Activated CD4-positive, alpha-beta T cell treated with anti-CD3 and anti-CD28 coated beads, Interleukin-10, Interleukin-2, amounts not matched to agents 100 ng/mL and 50 ng/mL, durations not matched to agents 16 hours and 8 hours (primary cell): ENCODE measurements at places on chromosomes 3 and 15.
A peak's percentile ranks its signal among the peaks of the same experiment; 100 is the strongest.

- no peak for DNase-seq
Observed at GRCh38 chr3:1442271-1442670, 349.4 kb downstream of the CNTN6 start.

DNA sequence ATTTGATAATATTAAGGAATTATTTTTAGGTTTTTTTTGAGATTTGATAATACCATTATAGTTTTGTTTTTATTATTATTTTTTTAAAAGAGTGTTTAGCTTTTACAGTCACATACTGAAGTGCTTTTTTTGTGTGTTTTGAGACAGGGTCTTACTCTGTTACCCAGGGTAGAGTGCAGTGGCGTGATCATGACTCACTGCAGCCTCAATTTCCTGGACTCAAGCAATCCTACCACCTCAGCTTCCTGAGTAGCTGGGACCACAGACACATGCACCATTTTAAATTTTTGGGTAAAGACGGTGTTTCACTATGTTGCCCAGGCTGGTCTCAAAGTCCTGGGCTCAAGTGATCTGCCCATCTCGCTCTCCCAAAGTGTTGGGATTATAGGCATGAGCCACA lies 73.0 kb downstream of the SUMF1 start:
- peak; percentile 86 for DNase-seq

DNA sequence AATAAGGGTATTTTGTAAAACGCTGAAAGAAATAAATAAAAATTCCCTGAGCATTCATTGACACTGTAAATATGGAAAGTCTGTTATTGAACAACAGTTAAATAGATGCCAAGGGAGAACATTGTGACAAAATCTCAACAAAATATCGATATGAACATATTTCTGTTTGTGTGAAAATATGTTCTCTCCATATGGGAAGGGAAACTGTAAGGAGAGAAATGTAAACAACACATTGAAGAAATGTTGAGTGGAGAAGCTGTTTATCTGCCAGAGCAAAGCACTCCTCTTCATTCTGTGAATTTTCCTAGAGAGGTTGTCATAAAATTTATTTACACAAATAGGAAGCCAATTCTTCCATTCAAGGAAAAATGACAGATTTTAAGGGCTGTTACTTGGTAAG lies 57.1 kb upstream of the EOMES start:
- DNase-seq, result no peak

DNA sequence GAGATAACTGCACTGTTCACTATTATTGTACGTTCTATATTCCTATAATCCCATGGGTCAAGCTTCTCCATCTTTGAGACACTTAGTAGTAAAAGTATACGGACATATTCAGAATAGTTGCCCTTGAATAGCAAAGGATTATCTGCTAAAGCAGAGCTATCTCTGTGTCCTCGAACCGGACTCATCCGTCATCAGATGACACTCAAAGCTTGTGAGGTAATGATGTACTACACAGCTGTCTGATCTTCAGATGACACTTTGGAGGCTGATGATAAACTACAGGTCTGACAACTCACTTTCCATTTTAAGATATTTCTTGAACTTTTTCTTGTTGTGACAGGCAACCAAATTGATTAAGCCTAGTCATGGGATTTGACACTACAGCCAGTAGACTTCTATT lies 240.2 kb downstream of the SCAPER start:
- DNase-seq, result no peak

DNA sequence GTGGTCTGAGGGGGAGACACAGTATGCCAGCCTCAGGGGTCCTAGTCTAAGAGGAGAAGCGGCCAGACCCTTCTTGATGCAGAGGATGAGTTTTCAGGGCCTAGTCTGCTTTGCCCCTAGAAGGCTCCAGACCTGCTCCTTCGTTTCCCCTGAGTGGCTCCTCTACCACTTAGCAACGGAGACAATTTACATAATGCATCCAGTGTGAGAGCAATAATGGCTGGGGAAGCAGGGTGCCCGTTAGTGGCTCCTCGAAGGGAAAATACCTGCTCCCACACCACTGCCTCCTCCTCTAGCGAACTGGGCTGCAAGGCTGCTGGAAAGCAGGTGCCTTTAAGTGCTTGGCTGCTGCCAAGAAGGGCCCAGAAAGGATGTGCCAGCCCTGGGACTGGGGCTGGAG lies 38.9 kb downstream of the CACNA2D2 start:
- DNase-seq, result no peak

GRCh38 chr3:46478341-46478740 lies 13.6 kb upstream of the LTF start:
- DNase-seq, result no peak

- peak; percentile 90 for DNase-seq
Observed at GRCh38 chr3:187919048-187919447, 173.8 kb upstream of the BCL6 start.

DNA sequence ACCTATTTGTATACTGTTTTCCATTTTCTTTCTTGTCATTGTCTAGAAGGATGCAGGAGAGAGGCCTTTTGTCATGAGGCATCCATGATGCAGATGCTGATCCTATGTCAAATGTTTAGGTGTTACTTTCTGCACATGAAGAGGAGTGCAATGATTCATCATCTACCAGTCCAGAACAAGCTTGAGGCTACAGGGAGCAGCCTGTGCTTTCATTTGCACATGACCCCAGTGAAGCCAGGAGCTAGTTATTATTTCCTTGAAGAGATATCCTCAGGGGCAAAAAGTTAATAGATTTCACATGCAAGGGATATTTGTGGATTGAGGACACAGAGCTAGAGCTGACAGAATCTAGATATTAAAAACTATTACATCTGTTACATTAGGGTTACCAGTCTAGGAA lies 204.4 kb upstream of the TGFBR2 start:
- DNase-seq, result peak; percentile 9

GRCh38 chr3:157398598-157398997 lies 38.1 kb upstream of the PTX3 start:
- no peak for DNase-seq

DNA sequence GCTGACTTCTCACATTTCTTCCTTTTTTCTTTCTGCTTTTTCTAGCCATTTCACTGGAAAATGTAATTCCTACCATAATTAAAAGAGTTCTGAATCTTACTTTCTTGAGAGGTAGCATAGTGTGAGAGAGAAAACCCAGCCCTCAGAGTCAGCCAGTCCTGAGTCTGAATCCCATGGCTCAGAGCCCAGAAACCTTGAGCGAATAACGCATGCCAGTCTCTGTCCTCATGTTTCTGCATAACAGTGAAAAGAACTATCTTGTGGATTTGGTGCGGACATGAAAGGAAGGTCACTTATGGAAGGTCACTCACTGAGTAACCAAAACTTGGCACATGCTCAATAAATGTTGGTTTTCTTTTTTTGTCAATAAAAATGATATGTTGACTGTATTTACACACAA lies 29.3 kb upstream of the SLCO3A1 start:
- no peak for DNase-seq

DNA sequence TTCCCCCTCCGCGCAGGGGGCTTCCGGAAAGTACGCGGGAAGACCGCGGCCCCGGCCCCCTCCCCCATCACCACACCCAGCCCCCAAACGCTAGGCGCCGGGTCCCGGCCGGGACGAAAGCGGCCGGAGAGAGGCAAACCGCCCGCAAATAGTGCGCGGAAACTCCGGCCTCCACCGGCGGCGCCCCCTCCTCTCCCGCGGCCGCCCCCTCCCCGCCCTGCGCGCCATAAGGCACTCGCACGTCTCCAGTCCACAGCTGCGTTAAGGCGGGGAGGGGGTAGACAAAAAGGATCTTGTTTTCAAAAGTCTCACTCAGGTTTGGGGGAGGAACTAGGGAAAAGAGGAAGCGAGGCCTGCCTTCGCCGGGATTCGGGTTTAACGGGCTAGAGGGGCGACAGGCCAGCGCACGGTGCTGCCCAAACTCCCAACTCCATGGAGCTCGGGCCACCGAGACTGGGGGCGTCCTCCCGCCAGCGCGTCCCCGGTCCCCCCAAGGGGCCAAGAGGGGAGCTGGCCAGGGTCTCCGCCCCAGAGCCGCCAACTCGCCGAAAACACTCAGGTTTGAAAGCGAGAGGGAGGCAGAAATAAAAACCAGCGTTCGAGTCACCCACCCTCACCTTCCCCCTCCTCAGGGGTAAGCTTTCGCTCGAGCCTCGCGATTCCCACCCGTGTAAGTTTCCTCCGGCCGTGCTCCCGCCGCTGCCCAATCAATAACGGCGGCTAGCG lies 1.8 kb downstream of the ANP32A start:
- peak; percentile 59 for DNase-seq

- DNase-seq, result no peak
Observed at GRCh38 chr3:131326307-131326706, 55.3 kb upstream of the NUDT16 start.

GRCh38 chr3:190696777-190697501 lies 165.6 kb downstream of the GMNC start:
- peak; percentile 42 for DNase-seq

GRCh38 chr3:144244662-144245061 lies 273.0 kb downstream of the DIPK2A start:
- DNase-seq, result no peak

DNA sequence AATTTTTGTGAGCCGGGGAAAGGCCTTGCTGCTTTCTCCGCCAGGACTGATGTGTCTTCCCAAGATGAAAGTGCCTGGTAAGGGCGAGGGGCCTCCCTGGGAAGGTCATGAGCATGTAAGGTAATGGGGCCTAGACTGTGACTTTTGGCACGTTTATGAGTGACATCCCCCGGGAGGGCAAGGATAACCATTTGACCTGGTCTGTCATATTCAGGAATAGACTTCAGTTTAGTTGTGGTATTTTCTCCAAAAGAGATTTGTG lies 631 bp upstream of the CNBP start:
- peak; percentile 46 for DNase-seq

GRCh38 chr3:197599089-197599765 lies 43.5 kb upstream of the BDH1 start:
- DNase-seq, result peak; percentile 85

DNA sequence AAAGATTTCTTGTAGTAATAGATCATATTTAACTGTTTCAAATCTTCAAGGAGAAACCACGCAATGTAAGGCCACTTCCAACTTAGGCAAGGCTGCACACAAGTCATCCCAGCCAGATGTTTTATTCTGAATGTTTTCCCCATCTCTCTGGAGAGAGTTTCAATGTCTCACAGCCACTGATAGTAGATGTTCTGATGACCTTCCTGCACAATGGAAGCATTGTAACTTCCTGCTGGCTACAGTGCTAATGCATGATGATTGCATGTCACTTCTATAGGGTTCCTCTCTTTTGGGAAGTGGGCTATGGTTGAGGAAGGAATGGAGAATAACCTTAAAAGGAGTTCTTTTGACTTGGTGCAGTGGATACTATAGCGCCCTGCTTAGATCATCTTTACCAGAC lies 328.0 kb downstream of the ZNF621 start:
- DNase-seq, result no peak

DNA sequence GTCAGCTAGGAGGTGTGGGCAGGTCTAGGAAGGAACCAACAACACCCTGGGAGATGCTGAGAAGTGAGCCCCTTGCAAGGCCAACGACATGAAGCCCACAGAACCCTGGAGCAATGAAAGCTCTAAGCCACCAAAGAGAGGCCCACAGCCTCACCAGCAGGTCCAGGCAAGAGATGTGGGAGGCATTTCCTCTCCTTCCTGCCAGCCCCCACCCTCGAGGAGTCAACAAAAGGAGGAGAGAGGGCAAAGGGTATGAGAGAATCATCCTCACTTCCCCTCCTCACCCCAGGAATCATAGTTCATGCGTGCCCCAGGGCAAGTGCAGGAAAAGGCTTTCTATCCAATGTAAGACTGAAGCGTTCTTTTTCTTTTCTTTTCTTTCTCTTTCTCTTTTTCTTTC lies 195.8 kb downstream of the SHQ1 start:
- no peak for DNase-seq

DNA sequence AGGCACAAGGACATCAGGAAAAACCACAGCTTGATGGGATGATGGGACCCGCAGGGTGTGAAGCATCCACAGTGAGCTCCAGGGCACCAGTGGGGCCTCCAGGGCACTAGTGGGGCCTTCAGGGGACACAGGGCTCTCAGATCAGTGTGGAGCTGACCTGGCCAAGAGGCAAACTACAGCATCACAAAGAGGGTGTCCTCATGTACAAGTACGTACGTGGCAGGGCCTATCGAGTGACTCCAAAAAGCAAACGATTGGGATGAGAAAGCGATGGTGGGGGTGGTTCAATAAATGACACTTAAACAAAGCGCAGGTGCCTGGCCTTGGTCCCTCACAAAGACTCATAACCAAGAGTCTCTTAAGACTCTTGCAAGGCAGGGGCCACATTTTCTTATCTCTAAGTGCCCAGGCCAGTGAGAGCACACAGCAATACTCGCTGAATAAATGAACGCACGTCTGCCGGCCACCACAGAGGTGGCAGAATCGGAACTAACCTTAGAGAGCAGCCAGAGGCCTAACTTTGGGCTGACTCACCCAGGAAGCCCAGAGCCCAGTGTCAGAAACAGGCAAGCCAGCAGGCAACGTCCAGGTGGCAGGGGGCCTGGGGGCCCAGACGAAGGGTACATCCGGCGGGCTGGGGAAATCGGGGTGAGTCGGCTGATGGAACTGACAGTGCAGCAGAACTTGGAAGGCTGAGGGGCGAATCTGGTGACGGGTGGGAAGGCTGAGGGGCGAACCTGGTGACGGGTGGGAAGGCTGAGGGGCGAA lies 8.7 kb downstream of the PCSK6 start:
- DNase-seq, result no peak

DNA sequence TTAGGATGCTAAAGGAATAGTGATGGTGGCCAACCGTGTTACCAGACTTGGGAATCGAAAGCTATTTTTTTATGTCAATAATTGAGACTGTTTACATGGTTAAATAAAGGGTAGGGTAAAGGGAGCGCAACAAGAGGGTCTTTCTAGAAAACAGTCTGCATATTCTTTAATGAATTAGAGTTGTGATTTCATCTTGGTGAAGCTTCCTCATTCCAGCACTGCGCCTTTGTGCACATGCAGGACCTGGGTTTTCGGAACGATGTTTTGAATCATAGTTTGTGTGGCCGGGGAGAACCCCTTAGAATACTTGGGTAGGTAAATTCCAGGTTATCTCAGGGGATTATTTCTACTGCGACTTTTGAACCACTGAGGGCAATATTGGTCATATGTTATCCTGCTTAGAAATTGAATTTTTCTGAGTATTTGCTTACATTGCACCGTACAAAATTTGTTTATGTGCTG lies 1.3 kb downstream of the PIK3CA start:
- peak; percentile 54 for DNase-seq

DNA sequence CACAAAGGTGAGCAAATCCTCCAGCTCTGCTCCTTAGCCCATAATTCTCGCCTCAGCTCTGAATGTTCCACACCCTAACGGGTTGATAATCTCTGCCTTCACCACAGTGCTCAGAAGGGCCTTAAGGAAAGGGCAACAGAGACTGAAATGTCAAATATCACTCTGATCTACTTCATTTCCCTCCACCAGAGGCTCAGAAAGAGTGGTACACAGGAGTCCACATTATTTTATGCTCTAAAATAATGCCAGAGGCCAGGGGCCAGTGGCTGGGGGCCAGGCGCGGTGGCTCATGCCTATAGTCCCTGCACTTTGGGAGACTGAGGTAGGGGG lies 72.2 kb downstream of the MB21D2 start:
- no peak for DNase-seq

DNA sequence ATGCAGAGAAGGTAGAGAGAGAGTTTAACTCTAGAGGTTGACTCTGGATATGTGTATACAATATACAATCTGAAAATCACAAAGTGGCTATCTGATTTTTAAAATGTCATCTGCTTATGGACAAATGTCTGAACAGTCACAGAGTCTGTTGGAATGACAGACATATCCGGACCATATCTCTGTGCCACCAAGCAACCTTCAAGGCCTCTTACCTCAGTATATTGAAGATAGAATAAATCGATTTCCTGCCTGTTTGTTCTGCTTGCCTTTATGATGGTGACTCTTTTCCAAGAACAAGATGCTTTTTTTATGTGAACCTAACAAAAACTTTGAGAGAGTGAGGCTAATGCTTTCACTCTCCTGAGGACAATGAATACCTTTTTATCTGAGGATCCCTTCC lies 151.1 kb downstream of the RBPMS2 start:
- DNase-seq, result no peak

- DNase-seq, result no peak
Observed at GRCh38 chr3:159877924-159878323, 110.7 kb upstream of the IL12A start.
